ENCODE measurements at places on chromosomes 12 and 14.
A peak's percentile ranks its signal among the peaks of the same experiment; 100 is the strongest.

GRCh38 chr12:118350908-118351559 lies 21.7 kb downstream of the TAOK3 start:
- no peak overlapping the region for H3K27ac ChIP-seq
- DNase-seq: no peak
- no peak overlapping the region for H3K4me3 ChIP-seq
- peaks cover 30% of the 10 kb centered on the region for H3K4me1 ChIP-seq

DNA sequence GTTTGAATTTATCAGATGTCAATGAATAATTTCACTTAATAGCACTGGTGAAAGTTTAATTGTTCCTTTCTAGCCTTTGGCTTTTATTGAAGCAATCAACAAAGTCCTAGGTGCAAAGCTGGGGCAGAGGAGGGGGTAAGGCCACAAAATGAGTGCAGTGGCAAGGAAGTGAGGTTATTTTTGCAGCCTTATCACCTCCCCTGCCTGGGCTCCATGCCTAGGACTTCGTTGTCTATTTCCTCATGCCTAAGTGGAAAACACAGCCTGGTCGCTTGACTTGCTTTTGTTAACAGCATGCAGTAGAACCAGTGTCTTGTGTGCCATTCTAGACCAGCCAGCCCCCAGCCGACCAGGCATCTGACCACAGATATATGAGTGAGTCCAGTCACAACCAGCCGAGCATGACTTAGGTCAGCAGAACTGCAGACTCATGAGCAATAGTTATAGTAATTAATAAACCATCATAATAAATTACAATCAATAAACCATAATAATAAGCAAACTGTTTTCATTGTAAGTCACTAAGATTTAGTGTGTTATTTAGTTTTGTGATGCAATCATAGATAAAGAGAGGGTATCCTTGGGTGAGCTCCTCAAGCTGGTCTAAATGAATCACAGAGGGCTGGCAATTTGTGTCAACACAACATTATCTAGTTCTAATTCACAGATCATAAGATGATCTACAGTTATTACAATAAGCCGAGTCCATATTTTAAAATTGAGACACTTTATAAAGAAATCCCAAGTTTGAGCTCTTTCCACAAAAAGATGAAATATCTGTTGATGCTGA lies 156.8 kb downstream of the GLT1D1 start:
- no peak for DNase-seq
- peaks cover 36% of the 10 kb centered on the region for H3K27me3 ChIP-seq
- no peaks in the 10 kb centered on the region for H3K36me3 ChIP-seq

- peaks cover 55% of the 10 kb centered on the region for H3K36me3 ChIP-seq
- no peak for DNase-seq
- no peak overlapping the region for H3K4me3 ChIP-seq
- H3K27me3 ChIP-seq: no peaks in the 10 kb centered on the region
- H3K27ac ChIP-seq: no peak overlapping the region
- H3K4me1 ChIP-seq: peaks cover 4% of the 10 kb centered on the region
Observed at GRCh38 chr12:47789141-47789540, 16.1 kb downstream of the SLC48A1 start.

- H3K4me1 ChIP-seq: no peaks in the 10 kb centered on the region
- H3K27ac ChIP-seq: no peak overlapping the region
- no peaks in the 10 kb centered on the region for H3K27me3 ChIP-seq
- H3K4me3 ChIP-seq: no peak overlapping the region
Observed at GRCh38 chr12:30764251-30764650, 9.5 kb upstream of the CAPRIN2 start.

DNA sequence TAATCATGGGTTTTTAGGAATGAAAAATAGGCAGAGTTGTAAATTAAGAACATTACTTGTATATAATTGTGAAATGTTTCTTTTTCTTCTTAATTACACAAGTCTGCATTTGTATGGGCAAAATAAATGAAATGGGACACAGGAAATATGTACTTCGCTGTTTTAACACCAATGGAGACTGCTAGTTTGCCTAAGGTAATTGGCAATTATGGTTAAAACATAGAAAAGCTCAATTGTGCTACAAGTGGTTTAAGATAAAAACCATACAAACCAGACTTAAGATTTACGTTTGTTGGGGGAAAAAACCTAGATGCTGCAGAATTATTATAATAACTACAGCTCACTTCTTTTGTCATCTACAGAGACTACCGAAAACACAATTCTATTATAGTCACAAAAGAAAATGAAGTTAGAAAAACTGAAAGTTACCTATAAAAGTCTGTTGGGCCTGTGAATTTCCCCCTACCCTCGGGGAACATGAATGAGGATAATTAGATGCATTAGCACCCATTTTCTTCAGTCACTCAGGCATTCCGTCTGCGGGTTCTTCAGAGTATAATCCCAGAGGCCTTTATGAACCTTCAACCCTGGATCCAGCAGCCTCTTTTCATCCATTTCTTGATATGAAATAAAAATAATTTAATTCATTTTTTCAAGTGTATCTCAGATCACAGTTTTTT lies 37.2 kb downstream of the BTBD7 start:
- no peak for DNase-seq
- no peak overlapping the region for H3K4me3 ChIP-seq
- H3K27ac ChIP-seq: no peak overlapping the region

DNA sequence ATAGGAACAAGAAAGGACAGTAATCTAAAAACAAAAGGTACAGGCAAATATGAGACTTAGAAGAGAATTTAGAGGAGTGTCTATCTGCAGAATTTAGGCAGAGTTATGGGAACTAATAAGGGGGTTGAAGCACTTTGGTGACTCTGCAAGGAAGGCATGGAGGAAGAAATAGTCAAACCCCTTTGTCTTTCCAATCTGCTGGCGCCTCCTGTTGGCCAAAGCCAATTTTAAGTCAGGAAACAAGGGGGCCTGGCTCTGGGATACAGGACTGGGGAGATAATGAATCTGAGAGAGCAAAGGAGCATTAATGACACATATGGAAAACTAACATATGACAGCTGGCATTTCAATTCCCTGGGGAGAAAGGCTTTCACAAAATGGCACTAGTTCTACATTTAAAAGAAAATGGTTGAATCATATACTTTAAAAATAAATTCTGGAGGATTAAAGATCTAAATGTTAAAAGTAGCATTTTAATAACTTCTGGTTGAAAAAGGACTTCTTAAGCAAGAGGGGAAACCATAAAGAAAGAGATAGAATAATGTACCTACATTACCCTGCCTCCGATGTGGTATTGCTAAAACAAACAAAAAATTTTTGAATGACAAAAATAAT lies 48.5 kb upstream of the CSRP2 start:
- no peaks in the 10 kb centered on the region for H3K36me3 ChIP-seq
- H3K4me1 ChIP-seq: no peaks in the 10 kb centered on the region
- no peak overlapping the region for H3K27ac ChIP-seq
- H3K27me3 ChIP-seq: peaks cover 20% of the 10 kb centered on the region
- H3K4me3 ChIP-seq: no peak overlapping the region

DNA sequence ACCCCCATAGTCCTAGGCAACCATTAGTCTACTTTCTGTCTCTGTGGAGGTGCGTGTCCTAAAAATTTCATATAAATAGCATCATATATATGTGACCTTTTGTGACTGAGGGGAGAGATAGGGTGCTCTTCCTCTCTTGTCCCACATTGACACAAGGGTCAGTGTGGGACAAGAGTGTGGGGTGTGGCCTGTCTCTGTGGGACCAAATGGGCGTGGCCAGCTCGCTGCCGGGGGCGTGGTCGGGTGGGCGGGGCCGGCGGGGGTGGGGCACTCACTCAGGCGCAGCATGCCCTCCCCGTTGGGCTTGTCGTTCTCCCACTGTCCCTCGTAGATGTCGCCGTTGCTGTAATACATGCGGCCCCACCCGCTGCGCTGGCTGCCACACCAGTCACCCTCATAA lies 15.5 kb downstream of the MORN3 start:
- DNase-seq: no peak
- peaks cover 44% of the 10 kb centered on the region for H3K4me1 ChIP-seq
- peak overlapping the region; percentile 38 for H3K27ac ChIP-seq
- peaks cover 37% of the 10 kb centered on the region for H3K36me3 ChIP-seq
- no peak overlapping the region for H3K4me3 ChIP-seq

- H3K4me3 ChIP-seq: no peak overlapping the region
- no peaks in the 10 kb centered on the region for H3K4me1 ChIP-seq
- H3K27me3 ChIP-seq: no peaks in the 10 kb centered on the region
- H3K36me3 ChIP-seq: no peaks in the 10 kb centered on the region
- H3K27ac ChIP-seq: no peak overlapping the region
- DNase-seq: no peak
Observed at GRCh38 chr14:85159726-85160125, 370.2 kb upstream of the FLRT2 start.

DNA sequence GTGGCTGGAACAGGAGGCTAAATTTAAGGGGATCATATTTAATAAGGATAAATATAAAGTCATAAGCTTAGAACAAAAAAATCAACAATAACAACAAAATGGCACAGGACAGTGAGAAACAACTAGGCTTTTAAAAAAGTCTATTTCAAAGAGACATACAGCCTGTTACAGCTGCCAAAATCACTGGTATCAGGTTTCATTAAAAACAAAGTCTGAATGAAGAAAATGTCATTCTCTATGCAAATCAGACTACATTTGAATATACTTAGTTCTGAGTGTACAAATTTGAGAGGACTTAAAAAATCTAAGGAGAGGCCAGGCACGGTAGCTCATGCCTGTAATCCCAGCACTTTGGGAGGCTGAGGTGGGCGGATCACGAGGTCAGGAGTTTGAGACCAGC lies 44.0 kb downstream of the TFCP2 start:
- no peak overlapping the region for H3K4me3 ChIP-seq
- peaks cover 5% of the 10 kb centered on the region for H3K4me1 ChIP-seq
- H3K36me3 ChIP-seq: peaks cover 14% of the 10 kb centered on the region
- no peaks in the 10 kb centered on the region for H3K27me3 ChIP-seq
- H3K27ac ChIP-seq: no peak overlapping the region

- no peak overlapping the region for H3K27ac ChIP-seq
- DNase-seq: no peak
- no peaks in the 10 kb centered on the region for H3K36me3 ChIP-seq
- no peak overlapping the region for H3K4me3 ChIP-seq
- no peaks in the 10 kb centered on the region for H3K4me1 ChIP-seq
Observed at GRCh38 chr14:79009286-79009685, 839.1 kb downstream of the NRXN3 start.

GRCh38 chr12:31479516-31480210 lies 111.3 kb downstream of the DENND5B start:
- H3K4me1 ChIP-seq: no peaks in the 10 kb centered on the region
- H3K4me3 ChIP-seq: no peak overlapping the region
- no peak for DNase-seq
- peaks cover 21% of the 10 kb centered on the region for H3K27me3 ChIP-seq

DNA sequence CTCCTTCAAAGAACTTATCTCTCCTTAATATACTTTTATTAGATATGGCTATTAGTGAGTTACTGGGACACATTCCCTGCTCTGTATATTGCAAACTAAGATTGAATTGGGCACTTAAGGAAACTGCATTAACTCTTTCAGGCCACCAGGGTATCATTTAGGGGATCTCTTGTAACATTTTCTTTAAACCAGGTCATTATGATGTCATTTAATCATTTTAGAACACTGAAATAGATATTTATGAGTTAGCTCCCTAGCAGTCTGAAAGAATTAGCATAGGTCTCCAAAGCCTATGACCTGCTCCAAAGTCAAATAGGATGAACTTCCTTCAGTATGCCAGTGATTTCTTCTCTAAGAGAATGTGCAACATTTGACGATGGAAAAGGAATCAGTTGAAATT lies 506.9 kb downstream of the FOXG1 start:
- no peak overlapping the region for H3K4me3 ChIP-seq
- no peak for DNase-seq
- H3K27ac ChIP-seq: no peak overlapping the region

- H3K27ac ChIP-seq: no peak overlapping the region
- no peaks in the 10 kb centered on the region for H3K36me3 ChIP-seq
- H3K27me3 ChIP-seq: no peaks in the 10 kb centered on the region
- H3K4me3 ChIP-seq: no peak overlapping the region
- DNase-seq: no peak
Observed at GRCh38 chr12:53094394-53094787, 3.1 kb upstream of the IGFBP6 start.

DNA sequence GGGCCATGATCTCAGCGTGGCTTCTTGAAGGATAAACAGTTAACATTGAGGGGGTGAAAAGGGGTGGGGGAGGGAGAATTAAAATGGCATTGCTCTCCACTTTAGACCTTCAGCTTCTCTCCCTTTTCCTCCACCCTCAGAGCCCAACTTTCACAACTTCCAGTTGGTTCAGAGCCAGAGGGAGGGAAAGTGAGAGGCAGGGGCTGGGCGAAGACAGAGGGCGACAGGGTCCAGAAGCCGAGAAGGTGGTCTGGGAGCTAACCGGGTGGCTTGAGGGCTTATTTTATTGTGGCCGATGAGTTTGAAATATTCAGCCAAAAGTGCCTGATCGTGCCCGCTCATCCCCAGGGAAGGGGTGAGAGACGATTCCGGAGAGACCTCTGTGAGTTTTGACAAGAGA lies 4.1 kb downstream of the BMP4 start:
- H3K27me3 ChIP-seq: peaks cover 82% of the 10 kb centered on the region
- H3K27ac ChIP-seq: no peak overlapping the region
- H3K4me3 ChIP-seq: peak overlapping the region; percentile 18
- no peaks in the 10 kb centered on the region for H3K36me3 ChIP-seq
- DNase-seq: no peak

- no peak overlapping the region for H3K4me3 ChIP-seq
- H3K27ac ChIP-seq: no peak overlapping the region
- no peak for DNase-seq
- no peaks in the 10 kb centered on the region for H3K4me1 ChIP-seq
- no peaks in the 10 kb centered on the region for H3K27me3 ChIP-seq
- no peaks in the 10 kb centered on the region for H3K36me3 ChIP-seq
Observed at GRCh38 chr14:83320837-83321236, 1787.2 kb upstream of the SEL1L start.

DNA sequence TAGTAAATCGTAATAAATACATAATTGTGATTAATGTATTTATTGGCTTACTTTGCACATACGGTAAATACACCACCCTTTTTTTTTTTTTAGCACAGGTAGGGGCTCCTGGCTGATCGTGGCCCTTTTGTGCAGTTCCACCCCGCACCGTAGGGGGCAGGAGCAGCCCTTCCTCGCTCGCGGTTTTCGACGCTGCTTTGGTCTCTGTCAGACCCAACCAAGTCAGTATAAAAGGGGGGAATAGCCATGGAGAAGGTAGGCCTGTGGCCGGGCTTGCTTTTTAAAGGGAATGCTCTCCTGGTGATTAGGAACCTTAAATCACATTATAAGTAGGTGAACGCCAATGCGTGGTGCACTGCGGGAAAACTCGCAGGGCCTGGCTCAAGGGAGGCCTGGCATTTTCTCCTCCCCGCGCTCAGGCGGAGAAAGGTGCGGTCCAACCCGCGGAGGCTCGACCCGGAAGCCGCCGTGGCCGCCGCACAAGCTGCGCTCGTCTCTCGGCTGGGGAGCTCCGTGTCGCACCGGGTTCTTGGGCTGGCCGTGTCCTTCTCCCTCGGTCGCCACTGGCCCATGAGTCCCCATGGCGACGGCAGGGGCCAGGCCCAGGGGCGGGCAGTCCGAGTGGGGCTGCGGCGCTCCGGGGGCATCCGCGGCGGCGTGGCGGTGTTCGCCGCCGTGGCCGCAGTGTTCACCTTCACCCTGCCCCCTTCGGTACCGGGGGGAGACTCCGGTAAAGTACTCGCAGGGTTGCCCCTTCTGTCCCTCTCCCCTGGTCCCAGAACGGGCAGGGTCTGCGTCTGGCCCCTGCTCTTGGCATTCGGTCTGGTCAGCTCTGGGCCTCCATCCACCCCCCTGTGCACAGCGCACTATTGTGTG lies at the start of gene TMEM260:
TMEM260 (plus strand) TSS at position 454 of the 876 bp plus-strand sequence; CDS start at position 571, 117 bp downstream.
- H3K4me3 ChIP-seq: peak within 1 kb of the TSS; percentile 83
- peaks cover 11% of the 10 kb centered on the region for H3K36me3 ChIP-seq
- H3K27me3 ChIP-seq: no peaks in the 10 kb centered on the region
- peaks cover 31% of the 10 kb centered on the region for H3K4me1 ChIP-seq

- no peaks in the 10 kb centered on the region for H3K27me3 ChIP-seq
- peaks cover 17% of the 10 kb centered on the region for H3K4me1 ChIP-seq
- no peak for DNase-seq
- peaks cover 6% of the 10 kb centered on the region for H3K36me3 ChIP-seq
- no peak overlapping the region for H3K27ac ChIP-seq
Observed at GRCh38 chr14:102866982-102867761, 55.3 kb upstream of the AMN start.

Measured in effector memory CD8-positive, alpha-beta T cell (primary cell).